ENCODE measurements at places on chromosomes 6 and 20.

GRCh38 chr6:108020472-108021116 is 53.9 kb downstream of the OSTM1 start:
- no peak for DNase-seq

DNA sequence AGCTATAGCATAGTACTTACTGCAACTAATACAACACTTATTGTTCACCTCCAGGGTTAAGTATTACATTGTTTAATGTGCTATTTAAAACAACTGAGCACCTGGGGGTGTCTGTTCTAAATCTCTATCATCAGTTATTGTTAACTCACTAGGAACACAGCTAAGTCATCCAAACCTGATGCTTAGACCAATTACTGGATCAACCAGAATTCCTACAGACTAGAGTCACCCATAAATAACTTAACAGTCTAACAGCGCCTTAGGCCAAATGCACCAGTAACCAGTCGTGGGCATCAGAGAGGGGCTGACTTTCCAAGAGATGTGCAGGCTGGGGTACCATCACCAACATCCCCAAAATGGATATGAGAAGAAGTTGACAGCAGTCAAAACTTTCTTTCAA is 110.7 kb downstream of the ADTRP start:
- DNase-seq = no peak

GRCh38 chr6:5680095-5680494 is 326.6 kb downstream of the NRN1 start:
- no peak for DNase-seq

GRCh38 chr20:22974354-22974753 is 60.8 kb upstream of the SSTR4 start:
- DNase-seq = no peak

DNA sequence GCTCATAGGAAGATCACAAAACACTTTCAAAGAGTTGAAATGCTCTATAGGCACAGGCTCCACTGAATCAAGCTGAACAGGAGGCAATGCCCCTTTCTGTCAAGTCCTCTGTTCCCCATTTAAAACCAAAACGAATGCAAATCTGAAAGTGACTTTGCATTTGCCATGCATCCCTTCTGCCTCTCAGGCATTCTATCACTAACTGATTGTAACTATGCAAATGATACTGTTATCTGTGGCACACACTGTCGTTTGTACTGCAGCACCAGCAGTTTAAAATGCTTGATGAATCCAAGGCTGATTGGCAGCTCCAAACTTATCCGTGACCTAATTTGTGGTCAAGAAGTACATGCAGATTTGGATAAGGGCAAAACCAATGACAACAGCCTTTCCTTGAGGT is 1067.5 kb upstream of the MAP3K7 start:
- DNase-seq = no peak

DNA sequence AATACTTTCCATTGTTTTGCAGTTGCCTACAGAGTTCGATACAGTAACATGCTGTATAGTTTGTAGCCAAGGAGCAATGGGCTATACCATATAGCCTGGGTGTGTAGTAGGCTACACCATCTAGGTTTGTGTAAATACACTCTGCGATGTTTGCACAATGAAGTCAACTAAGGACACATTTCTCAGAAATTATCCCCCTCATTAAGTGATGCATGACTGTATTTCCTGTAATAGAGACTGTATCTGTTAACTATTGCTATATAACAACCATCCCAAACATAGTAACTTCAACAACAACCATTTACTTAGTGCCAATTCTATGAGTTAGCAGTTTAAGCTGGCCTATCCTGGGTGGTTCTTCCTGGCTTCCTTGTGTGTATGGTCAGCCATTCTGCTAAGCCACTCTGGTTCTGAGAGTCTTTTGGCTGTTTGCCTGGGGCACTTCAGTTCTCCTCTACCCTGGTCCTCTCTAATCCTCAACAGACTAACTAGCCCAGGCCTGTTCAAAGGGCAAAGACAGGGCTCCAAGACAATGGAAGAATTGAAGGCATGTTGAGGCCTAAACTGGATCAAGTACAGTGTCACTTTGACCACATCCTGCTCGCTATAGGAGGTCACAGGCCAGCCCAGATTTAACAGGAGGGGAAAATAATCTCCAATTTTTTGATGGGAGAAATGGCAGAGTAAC is 124.0 kb downstream of the PLCB1 start:
- DNase-seq = no peak

DNA sequence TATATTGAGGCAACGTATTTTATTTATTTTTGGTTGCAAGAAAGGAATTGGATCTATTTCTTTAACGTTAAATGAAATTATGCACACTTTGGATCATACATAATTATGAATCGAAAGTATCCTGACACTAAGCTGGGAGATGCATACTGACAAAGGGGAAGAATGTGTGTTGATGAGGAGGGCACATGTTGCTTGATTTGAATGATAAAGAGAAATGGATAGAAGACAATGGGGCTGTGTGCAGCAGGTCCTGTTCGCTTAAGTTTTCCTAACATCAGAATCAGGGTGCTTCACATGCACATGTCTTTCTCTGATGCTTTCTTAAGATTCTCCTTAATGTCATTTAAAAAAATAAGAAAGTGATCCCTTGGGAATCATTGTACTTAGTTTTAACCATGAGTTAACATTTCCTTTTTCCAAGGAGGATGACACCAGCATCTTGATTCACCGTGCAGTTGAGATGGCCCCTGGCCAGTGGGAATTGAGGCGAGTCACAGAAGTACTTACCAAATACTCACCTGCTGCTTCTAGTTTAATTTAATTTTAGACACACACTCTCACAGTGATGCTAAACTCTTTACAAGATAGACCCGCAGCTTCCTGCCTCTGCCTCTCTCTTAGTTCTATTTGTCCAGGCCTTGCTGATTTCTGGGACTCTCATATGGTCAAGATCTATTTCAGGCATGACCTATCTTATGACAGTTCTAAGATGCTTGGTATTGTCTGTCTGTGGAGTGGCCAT is 116.5 kb downstream of the CLIC5 start:
- no peak for DNase-seq

DNA sequence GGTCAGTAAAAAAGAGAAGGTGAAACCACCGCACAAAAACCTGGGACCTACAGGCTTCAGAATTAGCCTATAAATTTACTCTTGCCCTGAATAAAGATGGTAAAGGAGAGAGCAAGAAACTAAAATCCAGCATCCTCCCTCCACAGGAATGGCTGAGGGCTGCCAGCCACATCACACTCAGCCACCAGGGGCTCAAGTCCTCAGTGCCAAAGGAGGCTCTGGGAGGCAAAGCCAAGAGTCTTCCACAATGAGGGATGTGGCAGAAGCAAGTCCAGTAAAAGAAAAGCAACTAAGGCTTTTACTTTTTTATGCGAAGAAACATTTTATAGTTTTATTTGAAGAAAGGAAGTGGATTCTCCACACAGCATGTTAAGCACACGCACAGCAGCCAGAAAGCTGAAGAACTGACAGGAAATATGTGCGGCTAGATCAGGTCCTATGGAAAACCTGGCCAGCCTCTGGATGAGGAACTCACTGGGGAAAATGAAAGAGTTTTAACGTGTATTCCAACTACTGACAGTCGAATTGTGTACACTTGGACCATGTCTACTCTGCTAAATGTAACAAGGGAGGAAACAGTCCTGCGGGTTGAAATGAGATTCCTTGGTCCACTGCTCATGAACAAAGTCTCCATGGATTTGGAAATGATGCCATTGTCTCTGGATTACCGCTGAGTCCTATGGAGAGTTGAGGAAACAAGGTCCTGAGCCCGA is 219.4 kb upstream of the SSTR4 start:
- no peak for DNase-seq

DNA sequence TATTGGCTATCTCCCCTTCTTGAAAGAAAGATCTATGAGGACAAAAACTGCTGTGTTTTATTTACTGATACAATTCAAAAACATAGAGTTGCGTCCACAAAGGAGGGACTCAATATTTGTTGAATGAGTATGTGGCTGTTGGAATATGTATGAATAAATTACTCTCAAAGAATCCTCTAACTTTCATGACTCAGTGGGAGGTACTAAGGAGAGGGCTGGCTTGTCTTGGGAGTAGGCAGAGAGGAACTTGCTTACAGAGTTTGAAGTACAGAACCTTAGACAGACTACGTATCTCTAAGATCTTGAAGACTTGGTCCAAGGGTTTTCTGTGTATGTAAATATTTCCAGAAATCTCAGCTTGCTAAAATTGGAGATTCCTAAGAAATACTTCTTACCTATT is 504.0 kb upstream of the PTCHD4 start:
- DNase-seq = no peak

DNA sequence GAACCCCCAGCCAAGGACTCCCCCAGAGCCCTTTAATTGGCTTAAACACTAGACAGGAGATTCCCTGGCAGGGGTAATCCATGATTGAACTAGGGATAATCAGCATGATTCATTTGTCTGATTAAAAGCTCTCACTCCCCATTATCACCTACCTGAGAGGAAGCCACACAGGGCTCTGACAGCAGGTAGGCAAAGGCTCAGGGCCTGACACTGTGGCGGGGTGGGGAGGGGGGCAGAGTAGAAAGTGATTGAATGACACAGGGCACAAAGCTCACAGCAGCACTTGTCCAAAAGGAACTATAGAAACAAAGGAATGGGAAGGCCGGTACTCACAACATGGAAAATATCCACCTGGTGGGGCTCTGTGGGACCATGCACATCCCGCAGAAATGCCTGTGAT is 231.6 kb downstream of the MAFB start:
- no peak for DNase-seq

DNA sequence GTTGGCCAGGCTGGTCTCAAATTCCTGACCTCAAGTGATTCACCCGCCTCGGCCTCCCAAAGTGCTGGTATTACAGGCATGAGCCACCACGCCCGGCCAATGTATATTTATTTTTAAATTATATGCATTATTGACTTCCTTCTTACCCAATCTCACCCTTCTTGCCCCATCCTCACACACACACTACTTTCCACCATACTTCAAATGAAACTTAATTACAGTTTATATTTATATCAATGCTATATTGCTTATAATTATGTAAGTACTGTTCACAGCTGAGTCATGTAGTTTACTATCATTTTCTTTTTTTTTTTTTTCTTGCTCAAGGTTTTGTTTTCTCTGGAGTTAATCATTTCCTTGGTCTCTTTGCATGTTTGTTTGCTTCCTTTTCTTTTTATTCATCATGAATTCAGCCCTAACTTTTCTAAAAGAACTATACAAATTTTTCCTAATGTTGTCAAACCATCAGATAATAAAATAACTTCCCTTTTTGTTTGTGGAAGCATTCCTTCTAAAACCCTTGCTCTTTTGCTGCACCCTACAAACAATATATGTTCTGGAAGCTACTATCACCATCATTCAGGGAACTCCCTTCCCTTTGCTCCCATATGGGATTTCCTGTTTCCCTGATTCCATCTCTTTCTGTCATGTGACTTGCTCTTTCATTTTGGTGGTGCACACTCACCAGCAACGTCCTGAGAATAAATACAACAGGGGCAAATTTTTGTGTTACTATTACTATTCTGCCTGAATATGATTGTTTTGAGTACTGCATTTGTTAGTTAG is 201.7 kb upstream of the SASH1 start:
- DNase-seq = no peak

DNA sequence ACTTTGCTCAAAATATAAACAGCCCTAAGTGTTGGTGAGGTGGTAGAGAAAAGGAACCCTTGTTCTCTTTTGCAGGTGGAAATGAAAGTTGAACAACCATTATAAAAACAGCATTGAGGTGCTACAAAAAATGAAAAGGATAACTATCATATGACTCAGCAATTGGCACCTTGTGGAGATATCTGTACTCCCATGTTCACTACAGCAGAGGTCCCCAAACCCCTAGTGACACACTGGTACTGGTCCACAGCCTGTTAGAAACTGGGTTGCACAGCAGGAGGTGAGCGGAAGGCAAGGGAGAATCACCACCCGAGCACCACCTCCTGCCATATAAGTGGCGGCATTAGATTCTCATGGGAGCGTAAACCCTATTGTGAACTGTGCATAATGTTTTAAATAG is 267.4 kb upstream of the THEMIS start:
- DNase-seq = no peak

GRCh38 chr6:2193931-2194330 is 51.5 kb downstream of the GMDS start:
- DNase-seq = no peak

GRCh38 chr6:34207695-34208443 is 28.8 kb upstream of the HMGA1 start:
- DNase-seq = no peak

- no peak for DNase-seq
Measured at GRCh38 chr20:35133031-35133430, 14.1 kb downstream of the EDEM2 start.

DNA sequence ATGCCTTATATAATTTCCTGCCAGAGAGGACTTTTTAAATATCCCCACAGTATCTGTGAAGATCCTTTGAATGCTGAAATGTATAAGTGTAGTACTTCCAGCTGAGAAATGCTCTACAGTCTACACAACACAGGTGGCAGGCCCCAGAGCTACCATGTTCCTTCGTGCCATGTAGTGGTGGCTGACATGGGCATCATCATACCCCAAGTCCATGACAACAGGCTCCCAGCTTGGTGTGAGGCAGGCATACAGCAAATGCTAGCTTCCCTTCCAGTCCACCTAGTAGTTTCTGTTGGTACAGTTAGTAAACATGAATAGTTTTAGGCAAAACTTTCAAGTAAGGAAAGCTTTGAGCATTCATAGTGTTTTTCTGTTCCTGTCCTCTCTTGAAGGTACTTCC is 61.2 kb upstream of the EMILIN3 start:
- no peak for DNase-seq

- no peak for DNase-seq
Measured at GRCh38 chr6:80319196-80319595, 212.7 kb downstream of the BCKDHB start.

- DNase-seq = no peak
Measured at GRCh38 chr20:44924541-44924940, 14.7 kb downstream of the PABPC1L start.

DNA sequence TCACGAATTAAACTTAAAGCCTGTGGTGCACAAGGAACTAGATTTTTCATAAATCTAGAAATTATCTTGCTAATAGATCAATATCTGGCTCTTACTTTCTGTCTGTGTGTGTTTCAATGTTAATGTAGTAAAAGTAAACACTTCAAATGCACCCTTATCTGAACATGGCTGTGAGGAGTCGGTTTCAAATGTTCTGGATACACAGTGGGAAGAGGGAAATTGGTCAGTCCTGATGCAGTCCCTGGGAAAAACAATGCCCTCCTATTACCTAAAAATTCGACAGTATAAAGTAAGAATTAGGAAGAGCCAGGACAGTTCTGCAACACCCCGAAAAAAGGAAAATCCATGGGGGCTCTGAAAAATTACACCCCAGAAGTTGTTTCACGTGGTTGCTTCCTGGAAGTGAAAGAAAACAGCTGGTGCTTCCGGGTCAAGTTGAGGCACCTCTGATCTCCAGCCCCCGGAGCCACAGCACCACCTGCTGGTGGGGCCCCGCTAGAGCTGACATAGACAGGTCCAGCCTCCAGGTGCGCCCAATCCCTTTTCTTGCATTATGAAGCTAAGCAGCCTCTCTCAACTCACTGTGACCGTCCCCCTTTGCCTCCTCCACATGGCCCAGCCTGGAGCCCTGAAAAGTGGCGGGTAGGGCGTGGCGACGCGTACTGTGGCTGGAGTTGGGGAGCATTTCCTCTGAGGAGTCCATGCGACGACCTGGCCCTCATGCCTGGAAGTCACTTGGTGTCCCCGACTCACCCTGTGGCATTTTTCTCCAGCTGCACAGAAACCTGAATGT is 8.3 kb downstream of the SEMG2 start:
- DNase-seq = no peak

Data from stimulated activated naive B cell treated with anti-CD40 and anti-IgM and Interleukin-4, amounts not matched to agents 10 μg/mL and 1 μg/mL and 100 μg/mL, for 72 hours (primary cell).